ENCODE measurements at places on chromosomes 11 and 22.

- no peak for DNase-seq
Measured at GRCh38 chr11:69635195-69635594, 5.8 kb upstream of the CCND1 start.

DNA sequence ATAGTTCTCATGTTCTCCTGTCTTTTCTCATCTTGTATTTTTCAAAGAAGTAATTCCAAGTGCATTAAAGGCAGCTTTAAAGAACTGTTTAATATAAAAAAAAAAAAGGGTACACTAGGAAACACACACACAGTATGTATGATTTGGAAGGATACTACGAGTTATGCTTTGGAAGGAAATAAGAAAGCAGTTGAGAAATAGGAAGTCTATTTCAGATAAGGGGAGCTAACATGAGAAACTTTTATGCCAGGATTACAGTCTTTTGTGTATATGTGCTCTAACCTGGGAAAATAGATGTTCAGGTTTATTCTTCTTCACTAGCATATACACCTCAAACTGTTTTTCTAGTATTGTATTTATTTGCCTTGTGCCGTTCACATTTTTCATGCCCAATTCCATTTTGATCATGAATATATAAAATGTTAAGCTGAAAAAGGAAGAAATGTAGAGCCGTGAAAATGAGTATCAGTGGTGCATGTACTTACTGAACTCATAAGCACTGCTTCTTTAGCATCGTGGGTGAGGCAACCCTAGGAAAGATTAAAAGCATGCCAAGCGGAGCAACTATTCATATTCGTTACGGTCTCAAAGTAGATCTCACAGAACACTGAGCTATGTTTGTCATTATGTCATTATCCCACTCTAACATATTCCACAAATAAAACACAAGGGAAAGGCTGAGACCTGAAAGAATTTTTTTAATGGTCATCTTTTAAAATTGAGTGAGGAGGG, 59.6 kb downstream of the GUCY1A2 start:
- DNase-seq = no peak

DNA sequence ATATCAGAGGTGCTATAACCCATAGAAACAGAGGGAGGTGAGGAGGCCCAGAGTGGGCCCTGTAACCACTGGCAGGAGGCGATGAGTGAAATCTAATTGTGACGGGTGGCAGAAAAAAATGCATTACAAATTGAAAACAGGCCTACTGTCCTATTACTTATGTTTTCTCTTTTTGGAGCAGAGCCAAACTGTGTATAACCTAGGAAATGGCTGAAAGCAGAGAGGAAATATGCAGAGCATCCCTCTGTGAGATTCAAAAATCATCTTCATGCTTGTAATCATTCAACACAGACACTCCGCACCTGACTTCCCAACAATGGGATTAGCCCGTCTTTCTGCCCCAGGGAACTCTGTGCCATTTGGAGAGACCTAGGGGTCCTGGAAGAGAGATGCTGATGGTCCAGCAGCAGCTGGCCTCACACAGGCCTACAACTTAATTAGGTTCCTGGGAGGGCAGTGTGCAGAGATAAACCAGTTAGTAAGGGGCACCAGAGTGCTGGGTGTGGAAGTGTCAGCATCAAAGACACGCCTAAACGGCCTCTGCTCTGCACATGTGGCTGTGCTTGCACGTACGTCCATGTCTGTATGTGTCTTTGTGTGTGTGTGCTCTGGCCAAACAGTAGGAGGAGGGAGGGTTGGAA, 41.8 kb downstream of the MAP6 start:
- DNase-seq = no peak

DNA sequence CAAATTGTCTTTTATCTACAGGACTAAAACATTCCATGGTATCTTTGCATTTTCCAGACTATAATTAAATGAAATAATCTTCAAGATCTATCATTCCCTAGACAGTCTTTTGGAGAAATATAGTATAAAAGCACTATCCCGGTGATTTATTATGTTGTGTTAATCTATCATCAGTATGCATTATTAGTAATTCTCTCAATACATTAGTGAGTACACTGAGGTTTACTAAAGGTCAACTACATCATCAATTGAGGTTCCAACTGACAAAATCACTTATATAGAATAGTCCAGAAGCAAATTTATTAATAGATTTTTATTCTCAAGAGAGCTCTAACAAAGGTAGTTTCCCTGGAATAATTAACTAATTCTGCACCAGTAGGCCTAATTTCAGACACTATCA, 169.6 kb downstream of the KCNA4 start:
- DNase-seq = no peak

DNA sequence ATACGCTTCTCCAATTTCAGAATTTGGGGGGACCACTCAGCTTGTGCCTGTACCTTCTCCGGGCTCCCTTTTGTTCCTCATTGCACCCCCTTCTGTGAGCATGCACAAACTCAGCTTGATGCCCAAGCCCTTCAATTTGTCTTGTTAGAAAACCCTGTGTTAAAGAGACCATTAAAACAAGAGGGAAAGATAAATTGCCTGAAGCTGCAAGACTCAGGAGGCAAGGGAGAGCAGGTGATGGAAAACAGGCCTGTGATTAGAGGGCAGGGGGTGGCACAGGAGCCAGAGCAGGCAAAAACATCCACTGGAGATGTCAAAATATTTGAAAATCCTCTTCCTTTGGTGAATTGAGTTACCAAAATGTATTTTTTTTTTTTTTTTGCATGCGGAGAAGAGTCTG, 121.7 kb downstream of the MIAT start:
- no peak for DNase-seq

GRCh38 chr11:103257360-103257759, 148.1 kb downstream of the DYNC2H1 start:
- no peak for DNase-seq

DNA sequence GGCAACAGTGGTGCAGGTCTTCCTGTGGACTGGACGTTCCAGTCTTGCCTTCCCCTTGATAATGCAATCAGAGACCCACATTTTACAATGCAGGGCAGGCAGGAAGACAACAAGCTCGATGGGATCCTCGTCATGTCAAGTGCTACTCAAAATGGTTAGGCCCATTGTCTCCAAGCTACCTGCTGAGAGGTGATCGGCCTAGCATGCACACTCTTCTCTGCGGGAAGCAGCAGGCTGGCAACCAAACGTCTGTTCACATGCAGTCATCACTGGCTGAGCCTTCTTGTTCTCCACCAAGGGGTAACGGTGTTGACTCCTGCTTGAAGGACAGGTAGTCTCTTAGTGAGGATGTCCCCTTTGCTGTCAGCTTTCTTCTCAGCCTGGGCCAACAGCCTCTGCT, 25.5 kb upstream of the CD82 start:
- DNase-seq = no peak

DNA sequence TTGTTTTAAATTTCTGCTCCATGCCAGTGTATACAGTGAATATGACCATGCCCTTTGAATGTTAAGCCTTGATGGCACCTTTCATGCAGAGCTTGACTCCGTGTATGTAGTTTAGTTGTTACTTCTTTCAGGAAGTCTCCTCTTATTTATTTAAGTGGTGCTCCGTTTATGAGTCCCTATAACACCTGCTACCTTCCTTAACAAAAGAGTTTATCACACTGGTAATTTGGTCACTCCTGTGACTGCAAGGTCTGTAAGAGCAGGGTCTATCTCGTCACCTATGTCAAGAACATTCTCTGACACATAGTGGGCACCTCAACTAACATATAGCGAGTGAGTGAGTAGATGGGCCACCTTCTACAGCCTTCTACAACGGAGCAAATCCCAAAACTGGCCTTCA, 152.5 kb downstream of the CCDC34 start:
- no peak for DNase-seq

All from NCI-H1694 (cell line).